ENCODE measurements at places on chromosomes 11 and 22. TPM values are rescaled to one million over a fixed set of nuclear protein-coding genes. Genes with fewer than 3 reads are reported as not detected.

Gene RAG1
- 0.40 TPM for total RNA-seq

Gene BRSK2
- total RNA-seq: 0.40 TPM

Gene CD3E
- 526 TPM for total RNA-seq

Gene MPZL3
- 20.4 TPM for total RNA-seq

Gene LRRC56
- 1.7 TPM for total RNA-seq

Gene SYT9
- total RNA-seq: not detected
